ENCODE measurements at places on chromosomes 7 and 10.

DNA sequence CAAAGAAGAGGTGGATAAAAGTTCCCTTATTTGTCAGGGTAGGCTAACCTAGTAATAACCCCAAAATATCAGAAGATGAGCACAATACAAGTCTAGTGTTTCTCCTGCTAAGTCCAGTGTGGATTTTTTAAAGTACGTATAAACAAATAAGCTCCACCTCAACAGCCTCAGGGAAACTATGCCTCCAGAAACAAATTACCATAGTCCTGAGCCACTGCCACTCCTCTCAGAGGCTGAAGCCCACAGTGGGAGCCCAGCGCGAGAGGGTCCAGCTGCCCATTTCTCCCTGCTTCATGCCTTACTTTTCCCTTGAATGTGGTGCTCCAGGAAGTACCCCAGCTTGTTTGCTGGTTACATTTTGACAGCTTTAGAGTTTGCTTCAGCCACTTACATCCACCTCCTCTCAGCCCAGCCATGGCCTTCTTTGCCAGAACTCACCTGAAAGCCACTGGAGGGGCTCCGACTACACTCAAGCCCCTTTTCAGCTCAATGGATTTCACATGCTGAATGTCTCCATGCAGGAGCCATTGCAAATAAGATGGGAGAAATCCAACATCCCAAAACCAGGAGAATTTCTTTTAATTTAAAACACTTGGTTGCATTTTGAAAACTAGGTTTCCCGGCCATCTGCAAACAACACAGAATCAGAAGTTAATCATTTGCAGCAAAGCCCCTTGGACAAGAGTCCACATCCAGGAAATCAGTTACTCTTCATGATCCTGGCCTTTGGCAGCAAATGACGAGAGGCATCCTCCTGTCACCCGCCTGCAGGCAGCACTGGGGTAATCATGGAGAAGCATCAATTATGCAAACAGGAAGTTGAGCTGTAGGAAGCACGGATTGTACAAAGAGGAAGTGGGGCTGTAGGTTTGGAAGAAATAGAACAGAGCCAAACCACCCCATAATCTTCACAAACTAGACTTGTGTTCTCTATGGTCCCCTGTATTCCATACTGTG, 138.1 kb downstream of the HERPUD2 start:
- no peak for DNase-seq

- no peak for DNase-seq
These were observed 18.6 kb downstream of the CUL1 start for GRCh38 chr7:148717266-148717793.

- no peak for DNase-seq
These were observed 14.0 kb downstream of the ZCCHC24 start for GRCh38 chr10:79431428-79431827.

GRCh38 chr10:121696854-121697253, 98.6 kb upstream of the FGFR2 start:
- no peak for DNase-seq

- no peak for DNase-seq
These were observed 36.1 kb upstream of the CCNY start for GRCh38 chr10:35300063-35300699.

DNA sequence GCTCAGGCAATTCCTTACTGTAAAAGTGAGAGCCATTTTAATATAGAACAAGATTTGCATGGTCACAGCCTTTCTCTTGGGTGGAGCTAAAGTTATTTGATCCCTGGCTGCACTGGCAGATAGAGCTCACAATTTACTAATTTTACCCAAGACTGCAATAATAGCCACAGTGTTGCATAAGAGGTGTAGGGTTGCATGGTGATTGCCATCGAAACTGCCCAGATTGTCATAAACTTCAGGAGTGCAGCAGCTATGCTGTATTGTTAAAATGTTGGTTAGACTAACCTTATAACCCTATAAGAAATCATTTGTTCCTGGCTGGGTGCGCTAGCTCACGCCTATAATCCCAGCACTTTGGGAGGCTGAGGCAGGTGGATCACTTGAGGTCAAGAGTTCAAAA, 50.0 kb downstream of the VCL start:
- DNase-seq, result no peak

DNA sequence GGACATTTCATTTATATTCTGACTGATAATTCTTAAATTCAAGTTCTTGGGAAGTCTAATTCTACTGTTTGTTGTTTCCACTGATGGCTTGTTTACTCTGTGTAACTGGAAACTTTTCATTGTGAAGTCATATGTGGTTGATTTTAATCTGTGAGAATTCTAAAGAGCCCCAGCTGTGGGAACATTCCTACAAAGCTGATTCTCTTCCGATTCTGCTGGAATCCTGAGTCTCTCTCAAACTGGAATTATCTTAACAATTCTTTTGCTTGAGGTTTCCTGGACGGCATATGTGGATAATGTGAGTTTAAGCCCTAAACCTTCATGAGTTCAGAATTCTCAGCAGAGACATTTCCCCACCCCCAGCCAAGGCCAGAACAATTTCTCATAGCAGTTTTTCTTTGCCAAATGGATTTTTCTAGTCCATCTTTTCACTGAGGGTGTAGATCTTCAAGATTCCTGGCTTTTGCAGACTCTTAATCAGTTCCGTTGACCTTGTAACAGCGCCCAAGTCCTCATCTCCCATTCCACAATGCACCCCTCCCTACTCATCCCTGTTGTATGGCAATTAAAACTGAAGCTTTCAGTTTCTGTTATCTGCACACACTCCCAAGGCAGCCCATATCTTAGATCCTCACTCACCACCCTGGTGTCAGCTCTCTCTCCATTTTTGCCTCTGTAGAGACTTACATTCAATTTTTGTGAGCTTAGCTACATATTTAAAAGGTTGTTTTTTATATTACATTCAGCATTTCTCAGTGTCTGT, 37.6 kb downstream of the GRM8 start:
- DNase-seq, result no peak

- no peak for DNase-seq
These were observed 16.7 kb downstream of the RET start for GRCh38 chr10:43093423-43094076.

GRCh38 chr7:102444961-102445673, 11.7 kb downstream of the ORAI2 start:
- DNase-seq, result no peak

DNA sequence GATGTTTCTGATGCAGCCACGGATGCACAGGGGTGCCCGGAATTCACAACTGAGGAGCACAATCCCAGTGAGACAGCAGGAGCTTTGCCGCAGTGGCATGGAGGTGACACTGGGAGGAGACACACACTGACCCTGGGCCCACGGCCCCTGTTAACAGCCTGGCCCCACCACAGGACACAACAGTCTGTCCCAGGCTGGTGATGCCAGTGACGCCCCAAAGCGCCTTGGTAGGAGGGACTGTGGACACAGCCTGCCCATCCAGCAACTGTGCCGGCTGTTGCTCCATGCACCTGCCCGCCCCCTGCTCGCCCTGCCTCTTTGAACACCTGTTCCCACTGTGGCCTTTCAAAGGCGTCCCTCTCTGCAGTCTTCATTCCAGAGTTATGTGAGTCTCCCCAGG, 49.8 kb downstream of the KLF6 start:
- DNase-seq, result no peak

- no peak for DNase-seq
These were observed 40.5 kb upstream of the LMTK2 start for GRCh38 chr7:98066208-98066607.

GRCh38 chr7:8939446-8939845, 506.0 kb downstream of the NXPH1 start:
- no peak for DNase-seq

- no peak for DNase-seq
These were observed 12.2 kb upstream of the HNRNPF start for GRCh38 chr10:43421201-43421507.

- no peak for DNase-seq
These were observed 681.9 kb downstream of the GRM8 start for GRCh38 chr7:126570845-126571244.

DNA sequence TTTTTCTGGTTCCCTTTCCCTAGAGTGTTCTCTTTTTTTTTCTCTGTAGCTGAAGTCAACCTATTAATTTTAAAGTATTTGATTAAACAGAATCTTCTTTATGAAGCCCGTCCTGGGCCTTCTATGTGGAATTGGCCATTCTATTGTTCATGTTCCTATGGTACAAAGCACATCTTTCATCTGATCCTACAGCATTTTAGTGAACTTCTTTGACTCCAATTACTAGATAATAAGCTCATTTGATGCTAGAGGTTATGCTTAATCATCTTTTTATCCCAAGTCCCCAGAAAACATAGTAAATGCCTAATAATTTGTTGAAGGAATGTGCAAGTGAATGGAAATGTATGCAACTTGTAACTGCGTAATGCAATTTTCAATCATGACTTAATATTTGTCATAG, 472.0 kb upstream of the KLF6 start:
- DNase-seq, result no peak

- DNase-seq, result no peak
These were observed 82.9 kb upstream of the WDR11 start for GRCh38 chr10:120768227-120768626.

- DNase-seq, result no peak
These were observed 125.6 kb downstream of the GLRX3 start for GRCh38 chr10:130261766-130262165.

DNA sequence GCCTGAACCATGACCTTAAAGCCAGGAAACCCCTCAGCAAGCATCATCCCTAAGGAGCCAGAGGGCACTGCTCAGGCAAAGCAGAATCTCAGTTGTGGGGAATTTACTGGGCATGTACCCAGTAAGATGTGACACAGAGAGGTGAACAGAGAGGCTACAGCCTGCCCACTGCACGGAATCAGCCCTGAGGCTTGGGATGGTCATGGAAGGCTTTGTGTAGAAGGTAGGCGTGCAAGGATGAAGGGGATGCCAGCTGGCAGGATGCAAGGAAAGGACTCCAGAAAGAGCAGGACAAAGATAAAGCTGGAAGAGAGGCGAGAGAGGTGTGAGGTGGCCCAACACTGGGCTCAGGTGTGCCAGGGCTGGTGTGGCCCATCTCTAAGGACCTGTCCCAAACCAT, 2.4 kb upstream of the AIFM2 start:
- no peak for DNase-seq

DNA sequence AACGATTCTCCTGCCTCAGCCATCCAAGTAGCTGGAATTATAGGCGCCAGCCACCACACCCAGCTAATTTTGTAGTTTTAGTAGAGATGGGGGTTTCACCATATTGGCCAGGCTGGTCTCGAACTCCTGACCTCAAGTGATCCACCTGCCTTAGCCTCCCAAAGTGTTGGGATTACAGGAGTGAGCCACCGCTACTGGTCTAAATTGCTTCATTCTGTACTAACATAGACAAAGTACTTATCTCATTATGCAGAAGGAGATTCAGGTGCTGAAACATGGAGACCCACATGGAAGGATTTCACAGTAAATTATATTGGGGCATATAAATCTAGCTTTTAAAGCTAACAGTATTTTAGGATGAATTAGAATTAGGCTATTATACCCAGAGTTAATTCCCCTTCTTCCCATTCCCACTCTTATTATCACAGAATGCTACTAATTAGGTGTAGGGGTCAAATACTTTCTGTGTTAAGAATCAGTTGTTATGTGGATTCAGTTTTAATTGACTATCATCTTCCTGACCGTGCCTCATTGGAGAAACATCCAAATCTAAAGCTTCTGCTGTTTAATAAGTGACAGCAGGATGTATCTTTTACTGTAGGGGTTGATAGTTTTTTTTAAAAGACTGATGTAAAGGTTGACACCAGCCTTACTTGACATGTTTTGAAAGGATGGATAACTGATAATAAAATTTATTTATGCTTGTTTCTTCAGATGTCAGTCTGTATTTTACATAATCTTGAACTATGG, 27.2 kb downstream of the ADK start:
- DNase-seq, result no peak

DNA sequence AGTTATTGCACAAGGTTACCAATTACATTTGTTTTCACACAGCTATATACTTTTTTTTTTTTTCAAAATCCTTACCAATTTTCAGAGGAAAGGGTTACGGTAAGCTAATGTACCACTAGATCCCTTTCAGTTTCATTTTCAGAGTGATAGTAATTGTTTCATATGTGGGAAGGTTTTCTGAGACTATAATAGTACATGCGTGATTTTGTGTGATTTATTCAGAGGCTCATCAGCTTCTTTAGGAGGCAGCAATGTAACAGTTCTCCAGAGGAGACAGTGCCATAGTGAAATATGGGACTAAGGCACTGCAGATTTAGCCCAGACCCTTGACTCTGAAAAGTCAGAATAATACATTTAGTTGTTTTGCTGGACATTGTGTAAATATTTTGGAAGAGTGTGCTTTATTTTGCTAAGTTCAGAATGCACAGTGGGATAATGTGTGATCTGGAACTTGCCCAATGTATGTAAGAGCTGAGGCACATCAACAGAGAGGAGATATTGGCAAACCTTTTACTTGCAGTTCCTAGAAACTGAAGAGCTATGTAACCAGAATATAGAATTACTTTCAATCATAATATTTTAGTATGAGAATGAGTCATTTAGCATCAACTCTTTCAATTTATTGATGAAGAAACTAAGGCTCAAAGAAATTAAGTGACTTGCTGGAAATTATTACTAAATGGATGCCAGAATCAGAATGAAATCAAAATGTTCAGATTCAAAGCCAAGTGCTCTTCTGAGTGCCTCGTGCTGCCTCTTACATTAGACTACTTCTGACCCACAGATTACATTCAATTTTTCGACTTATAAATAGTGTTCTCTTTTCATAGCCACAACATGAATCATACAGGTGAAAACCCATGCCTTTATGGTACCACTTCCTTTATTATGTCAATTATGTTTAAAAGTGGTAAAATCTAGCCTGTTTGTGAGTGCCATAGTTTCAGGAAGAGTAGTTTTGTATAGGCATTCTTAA, 207.7 kb upstream of the TEX47 start:
- no peak for DNase-seq

DNA sequence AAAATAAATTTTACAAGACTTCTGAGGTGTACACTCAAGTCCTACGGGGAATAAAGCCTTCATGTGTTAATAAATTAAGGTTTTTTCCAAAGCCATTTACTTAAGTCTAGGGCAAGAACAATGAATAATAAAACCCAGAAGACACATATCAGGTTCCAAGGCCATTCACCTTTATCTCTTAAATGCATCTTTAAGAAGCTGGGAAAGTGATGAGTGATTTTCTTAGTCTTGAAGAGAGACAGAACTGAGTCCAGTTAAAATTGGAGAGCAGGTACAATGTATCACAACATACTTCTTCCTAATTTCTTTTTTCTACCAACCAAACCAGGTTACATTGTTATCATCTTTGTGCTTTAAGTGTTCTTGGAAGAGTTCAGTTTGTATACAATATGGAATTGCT, 189.5 kb downstream of the RAPGEF5 start:
- DNase-seq, result no peak

GRCh38 chr7:149245244-149245643, 5.8 kb downstream of the ZNF212 start:
- no peak for DNase-seq

GRCh38 chr7:147771344-147771743, 819.2 kb upstream of the C7orf33 start:
- no peak for DNase-seq

All from T-helper 1 cell (primary cell).